ENCODE measurements at places on chromosomes 1 and 21.
A peak's percentile ranks its signal among the peaks of the same experiment; 100 is the strongest.

GRCh38 chr1:8239039-8239305 is 78.9 kb upstream of the SLC45A1 start:
- no peak for DNase-seq

GRCh38 chr1:223219318-223219635 is 76.2 kb upstream of the TLR5 start:
- no peak for DNase-seq

DNA sequence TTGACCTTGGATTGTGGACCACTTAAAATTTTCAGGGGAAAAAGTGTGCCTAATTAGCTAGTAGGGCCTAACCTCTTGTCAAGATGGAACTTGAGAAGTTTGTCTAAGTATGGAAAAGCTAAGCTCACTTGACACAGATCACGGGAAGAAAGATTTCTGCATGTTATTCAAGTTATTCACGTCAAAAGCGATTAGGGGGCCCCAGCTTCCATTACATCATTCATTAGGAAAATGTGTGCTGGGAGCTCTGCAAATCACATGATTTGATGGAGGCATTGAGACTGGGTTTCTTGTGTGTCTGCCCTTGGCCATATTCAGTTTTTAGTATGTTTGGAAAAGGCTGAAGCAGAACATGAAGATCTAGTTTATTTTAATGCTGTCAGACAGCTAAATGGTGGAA is 15.5 kb upstream of the POGZ start:
- no peak for DNase-seq

DNA sequence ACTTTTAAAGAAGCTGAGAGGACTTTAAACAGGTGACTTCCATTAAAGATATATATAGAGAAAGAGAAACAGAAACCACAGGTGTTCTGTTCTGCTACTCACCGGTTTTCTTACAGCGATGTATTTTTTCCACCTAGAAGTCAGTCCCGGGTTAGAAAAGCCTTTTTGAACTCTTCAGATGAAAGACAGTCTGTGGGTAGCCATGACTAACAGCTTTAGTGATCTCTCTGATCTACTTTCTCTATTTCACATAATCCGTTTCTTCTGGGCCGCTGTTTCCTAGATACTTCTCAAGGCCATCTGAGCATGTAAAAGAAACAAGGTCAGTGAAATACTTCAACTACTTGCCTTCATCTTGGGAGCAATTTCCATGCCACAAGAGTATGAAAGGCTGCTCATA is 25.1 kb downstream of the WDR64 start:
- DNase-seq, result peak; percentile 29

DNA sequence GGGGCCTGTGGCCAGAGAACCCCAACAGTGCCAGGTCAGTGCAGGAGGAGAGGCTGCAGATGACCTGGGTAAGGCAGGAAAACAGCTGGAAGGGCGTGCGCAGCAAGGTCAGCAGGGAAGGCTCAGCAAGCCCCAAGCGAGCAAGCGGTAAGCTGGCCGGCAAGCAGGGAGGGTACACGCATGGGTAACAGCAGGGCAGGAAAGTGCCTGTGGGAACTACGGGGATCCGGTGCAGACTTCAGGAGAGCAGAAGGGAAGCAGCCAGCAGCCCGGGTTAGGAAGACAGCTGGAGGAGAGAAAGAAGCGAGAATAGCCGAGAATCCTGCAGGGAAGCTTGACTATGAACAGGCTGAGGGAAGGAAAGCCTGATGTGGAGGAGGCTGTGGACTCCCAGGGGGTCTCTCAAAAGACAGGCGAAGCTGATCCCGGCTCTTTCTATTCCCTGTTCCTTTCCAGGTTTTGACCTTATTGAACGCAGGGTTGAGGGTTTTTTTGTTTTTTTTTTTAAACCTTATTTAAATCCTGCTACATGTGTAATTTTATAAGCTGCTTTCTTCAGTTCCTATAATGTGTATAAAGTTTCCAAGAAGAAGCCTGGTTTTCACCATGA is 20.9 kb downstream of the UMODL1 start:
- DNase-seq, result no peak

Measured in activated naive CD4-positive, alpha-beta T cell treated with anti-CD3 and anti-CD28 coated beads, Interleukin-2, amount 10 ng/mL, durations not matched to agents 7 days and 5 days (primary cell).